ENCODE measurements at places on chromosomes 1 and 21. TPM values are rescaled to one million over a fixed set of nuclear protein-coding genes. Genes with fewer than 3 reads are reported as not detected.

- DNase-seq, result no peak
Measured at GRCh38 chr1:157551694-157552693, at the start of gene FCRL5. FCRL5 (minus strand) TSS chr1:157552515; CDS start chr1:157552362, 153 bp downstream.

BCAS2 gene
- total RNA-seq, result 56.8 TPM

- DNase-seq, result no peak
Measured at GRCh38 chr1:81731989-81732388, 68.7 kb upstream of the ADGRL2 start.

- DNase-seq, result no peak
Measured at GRCh38 chr1:163055531-163055930, 13.6 kb upstream of the RGS4 start.

NME7 gene
- total RNA-seq, result 28.5 TPM

URB1 gene
- total RNA-seq, result 9.4 TPM

All from endodermal cell (in vitro differentiated cells).